ENCODE measurements at places on chromosomes 12 and 14.

GRCh38 chr12:17206553-17206952 is 600.6 kb upstream of the LMO3 start:
- no peak for DNase-seq

- DNase-seq: peak; percentile 56
These were observed 1.1 kb downstream of the PHLDA1 start for GRCh38 chr12:76030341-76031080.

- no peak for DNase-seq
These were observed 77.9 kb downstream of the ST8SIA1 start for GRCh38 chr12:22256605-22257004.

- DNase-seq: peak; percentile 78
These were observed 54.4 kb downstream of the E2F7 start for GRCh38 chr12:77010691-77011548.

GRCh38 chr14:89185919-89186855 is 230.8 kb downstream of the FOXN3 start:
- no peak for DNase-seq

- DNase-seq: no peak
These were observed 16.5 kb downstream of the SCNN1A start for GRCh38 chr12:6358881-6359280.

DNA sequence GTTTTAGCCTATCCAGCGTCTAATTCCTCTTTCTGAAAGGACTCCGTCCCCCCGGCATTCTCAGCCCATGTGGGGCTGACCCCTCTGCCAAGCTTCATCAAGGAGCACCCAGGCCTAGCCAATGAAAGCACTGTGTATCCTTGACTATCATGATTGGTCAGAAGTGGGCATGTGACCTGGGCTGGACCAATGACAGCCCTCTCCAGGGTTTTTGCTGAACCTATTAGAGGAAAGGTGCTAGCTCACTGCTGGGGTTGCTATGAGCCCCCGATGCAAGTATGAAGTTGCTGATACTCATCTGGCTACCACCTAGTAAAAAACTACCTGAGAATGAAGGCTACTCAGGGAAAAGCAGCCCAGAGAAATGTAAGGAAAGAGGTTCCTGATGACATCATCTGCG is 68.1 kb downstream of the LRRC74A start:
- no peak for DNase-seq
